ENCODE measurements at places on chromosomes 4 and X.
A peak's percentile ranks its signal among the peaks of the same experiment; 100 is the strongest.

GRCh38 chrX:68843992-68844391 lies 15.2 kb downstream of the EFNB1 start:
- DNase-seq: no peak

GRCh38 chr4:82561786-82562563 lies at the start of gene TMEM150C:
TSS of gene TMEM150C (minus strand) at chr4:82561988. CDS start at chr4:82504657, 57,331 bp downstream.
- DNase-seq: no peak

- DNase-seq: no peak
These were observed 18.9 kb downstream of the C4orf50 start for GRCh38 chr4:5999356-5999755.

- DNase-seq: no peak
These were observed 234.0 kb upstream of the SLIT2 start for GRCh38 chr4:20017777-20018115.

DNA sequence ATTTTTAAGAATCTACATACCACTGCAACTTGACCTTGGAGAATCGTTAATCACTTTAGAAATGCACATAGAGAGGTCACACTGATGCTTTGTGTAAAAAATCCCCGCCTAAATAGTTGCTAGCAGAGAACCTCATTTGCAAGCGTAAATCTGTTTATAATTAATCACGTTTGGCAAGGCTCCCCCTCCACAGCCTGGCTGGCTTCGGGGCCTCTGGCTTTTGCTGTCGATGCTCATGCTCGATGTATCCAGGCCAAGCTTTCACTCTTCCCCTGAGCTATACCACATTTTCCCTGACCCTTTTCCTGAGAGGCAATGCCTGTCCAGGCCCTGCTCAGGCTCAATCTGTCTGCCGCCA lies 23.4 kb downstream of the CYTL1 start:
- DNase-seq: no peak

GRCh38 chr4:67576059-67576466 lies 17.5 kb downstream of the STAP1 start:
- no peak for DNase-seq

DNA sequence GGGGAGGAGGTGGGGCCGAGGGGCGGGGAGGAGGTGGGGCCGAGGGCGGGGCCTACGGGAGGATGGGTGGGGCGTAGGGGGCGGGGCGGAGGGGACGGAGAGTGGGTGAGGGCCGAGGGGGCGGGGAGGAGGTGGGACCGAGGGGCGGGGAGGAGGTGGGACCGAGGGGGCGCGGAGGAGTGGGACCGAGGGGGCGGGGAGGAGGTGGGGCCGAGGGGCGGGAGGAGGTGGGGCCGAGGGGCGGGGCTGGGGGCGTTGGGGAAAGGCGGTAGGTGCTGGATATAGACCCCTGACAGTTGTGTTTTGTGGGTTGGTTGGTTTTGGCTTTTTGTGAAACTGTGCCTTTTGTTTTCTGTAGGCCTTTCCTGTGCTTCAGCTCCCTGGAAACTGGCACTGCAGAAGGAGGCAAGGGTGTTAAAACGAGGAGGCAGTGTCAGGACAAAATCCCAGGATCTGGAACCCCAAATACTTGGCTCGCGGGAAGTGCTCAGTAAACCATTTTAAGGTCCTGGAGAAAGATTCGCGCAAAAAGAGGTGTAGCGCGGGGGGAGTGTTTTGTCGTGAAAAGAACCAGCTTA lies 580 bp upstream of the MMGT1 start:
- DNase-seq: peak; percentile 78

GRCh38 chrX:103687696-103688201 lies 1.2 kb upstream of the MORF4L2 start:
- DNase-seq: peak; percentile 61

GRCh38 chr4:38283724-38284123 lies 323.5 kb downstream of the PTTG2 start:
- DNase-seq: no peak

DNA sequence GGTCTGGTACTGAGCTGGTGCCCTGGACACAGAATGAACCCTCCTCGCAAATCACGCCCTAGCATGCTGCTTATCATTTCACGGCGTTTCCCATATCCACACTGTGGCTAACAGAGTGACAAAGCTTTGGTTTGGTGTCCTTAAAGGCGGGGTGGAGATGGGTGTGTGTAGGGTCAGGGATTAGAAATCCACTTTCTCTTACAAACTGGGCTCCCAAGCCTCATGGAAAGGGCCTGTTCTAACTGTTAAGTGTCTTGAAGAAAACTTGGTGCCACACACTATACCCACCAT lies 735 bp upstream of the CHRDL1 start:
- DNase-seq: no peak

- no peak for DNase-seq
These were observed at the start of gene TRIM61 for GRCh38 chr4:164977243-164978164. TSS of gene TRIM61 (minus strand) at chr4:164977657. CDS start at chr4:164970002, 7,655 bp downstream.

DNA sequence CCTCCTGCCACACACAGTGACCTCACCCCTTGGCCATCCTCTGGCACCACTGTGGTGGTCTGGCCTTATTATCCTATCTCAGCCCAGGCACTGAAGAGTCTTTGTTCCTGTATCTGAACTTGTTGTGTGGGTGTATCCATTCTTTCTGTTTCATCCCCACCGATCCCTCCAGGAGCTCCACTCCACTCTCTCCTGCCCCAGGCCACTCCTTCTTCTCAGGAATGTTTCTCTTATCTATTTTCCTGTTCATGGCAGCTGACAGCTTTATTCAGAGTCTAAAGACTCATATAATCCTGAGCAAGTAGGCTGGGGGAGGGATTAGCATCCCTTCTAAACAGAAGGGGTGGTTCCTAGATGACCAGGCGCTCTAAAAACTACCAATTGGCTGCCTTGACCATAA lies 150.0 kb downstream of the ANAPC10 start:
- DNase-seq: no peak

- no peak for DNase-seq
These were observed 6.6 kb downstream of the NKX1-1 start for GRCh38 chr4:1399508-1400190.

- DNase-seq: peak; percentile 56
These were observed 54.2 kb downstream of the SUPT20HL2 start for GRCh38 chrX:24259544-24260240.

- no peak for DNase-seq
These were observed 60.7 kb downstream of the TMEM150C start for GRCh38 chr4:82501154-82501442.

GRCh38 chrX:105781804-105782203 lies 40.5 kb upstream of the NRK start:
- no peak for DNase-seq

- DNase-seq: no peak
These were observed 7.2 kb downstream of the CTSO start for GRCh38 chr4:155946486-155946885.
